ENCODE measurements at places on chromosomes 1 and 21.

DNA sequence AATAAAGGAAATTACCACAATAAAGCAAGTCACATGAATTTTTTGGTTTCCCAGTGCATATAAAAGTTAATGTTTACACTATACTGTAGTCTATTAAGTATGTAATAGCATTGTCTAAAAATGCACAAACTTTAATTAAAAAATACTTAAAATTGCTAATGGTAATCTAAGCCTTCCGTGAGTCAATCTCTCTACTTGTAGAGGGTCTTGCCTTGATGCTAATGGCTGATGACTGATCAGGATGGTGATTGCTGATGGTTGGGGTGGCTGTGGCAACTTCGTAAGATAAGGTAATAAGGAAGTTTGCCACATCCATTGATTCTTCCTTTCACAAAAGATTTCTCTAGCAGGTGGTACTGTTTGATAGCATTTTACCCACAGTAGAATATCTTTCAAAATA, 466.6 kb upstream of the PROX1 start:
- no peak for DNase-seq

DNA sequence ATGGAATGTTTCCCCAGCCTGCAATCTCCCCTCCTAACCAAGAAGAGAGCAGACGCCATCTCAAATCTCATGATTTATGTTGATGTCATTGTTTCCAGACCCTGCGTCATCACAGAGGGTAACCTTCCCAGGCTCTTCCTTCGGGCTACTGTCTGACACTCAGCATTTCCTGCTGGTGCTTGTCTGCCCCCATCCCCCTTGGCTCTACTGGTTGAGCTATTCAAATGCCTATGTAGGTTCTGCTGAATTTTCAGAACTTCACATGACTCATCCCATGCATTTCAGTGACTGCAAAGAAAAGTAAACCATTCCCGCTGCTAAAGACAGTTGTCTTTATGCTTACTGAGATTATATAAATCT, 24.8 kb upstream of the ITPKB start:
- DNase-seq: peak; percentile 78

DNA sequence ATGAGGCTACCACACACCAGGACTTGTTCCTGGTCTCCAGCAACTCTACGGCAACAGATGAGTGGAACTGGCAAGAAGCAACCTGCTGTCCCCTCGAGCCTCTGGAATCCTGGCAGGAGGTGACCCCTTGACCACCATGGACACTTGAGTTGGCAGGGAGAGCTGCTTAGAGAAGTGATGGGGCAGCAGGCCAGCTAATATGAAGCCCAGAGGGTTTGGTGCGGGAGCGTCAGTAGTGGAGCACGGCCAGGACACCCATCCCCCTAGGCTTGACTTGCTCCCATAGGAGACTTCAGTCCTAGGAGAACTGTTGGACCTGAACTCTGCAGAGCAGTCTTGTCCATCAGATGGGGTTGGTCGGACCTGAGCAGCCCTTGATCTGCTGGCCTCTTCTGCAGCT, 56.5 kb downstream of the CTH start:
- no peak for DNase-seq

DNA sequence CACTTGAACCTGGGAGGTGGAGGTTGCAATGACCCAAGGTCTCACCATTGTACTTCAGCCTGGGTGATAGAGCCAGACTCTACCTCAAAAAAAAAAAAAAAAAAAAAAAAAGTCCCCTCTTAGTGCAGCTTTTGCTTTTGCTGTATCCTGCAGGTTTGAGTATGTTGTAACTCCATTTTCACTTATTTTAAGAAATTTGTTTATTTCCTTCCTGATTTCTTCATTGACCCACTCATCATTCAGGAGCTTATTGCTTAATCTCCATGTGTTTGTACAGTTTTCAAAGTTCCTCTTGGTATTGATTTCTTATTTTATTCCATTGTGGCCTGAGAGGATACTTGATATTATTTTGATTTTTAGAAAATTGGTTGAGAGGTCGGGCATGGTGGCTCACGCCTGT, 50.9 kb upstream of the AK4 start:
- DNase-seq: no peak

DNA sequence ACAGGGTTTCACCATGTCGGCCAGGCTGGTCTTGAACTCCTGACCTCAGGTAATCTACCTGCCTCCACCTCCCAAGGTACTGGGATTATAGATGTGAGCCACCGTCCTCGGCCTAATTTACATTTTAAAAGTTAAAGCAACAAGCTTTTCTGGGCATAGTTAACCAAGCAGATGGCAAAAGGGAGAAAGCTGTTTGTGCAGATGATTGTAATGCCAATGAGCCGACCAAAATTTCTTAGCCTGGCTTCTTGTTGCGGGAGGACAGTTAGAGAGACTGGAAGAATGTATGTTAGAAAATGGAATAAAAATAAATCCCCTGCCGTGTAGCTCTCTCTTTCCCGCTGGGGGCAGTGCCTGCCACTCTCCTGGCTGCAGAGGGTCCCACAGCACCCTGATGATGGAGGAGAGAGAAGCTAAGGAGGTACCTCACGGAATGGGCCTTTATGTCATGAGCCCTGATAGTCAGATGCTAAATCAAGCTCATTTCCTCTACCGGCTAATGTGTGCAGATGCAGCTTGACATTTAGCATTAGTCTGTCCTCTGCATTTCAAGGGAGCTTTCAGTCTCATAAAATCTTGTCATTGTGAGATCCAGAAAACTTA, 87.2 kb downstream of the HHAT start:
- peak; percentile 45 for DNase-seq

- DNase-seq: no peak
Observed at GRCh38 chr1:118101999-118102398, 83.0 kb downstream of the SPAG17 start.

DNA sequence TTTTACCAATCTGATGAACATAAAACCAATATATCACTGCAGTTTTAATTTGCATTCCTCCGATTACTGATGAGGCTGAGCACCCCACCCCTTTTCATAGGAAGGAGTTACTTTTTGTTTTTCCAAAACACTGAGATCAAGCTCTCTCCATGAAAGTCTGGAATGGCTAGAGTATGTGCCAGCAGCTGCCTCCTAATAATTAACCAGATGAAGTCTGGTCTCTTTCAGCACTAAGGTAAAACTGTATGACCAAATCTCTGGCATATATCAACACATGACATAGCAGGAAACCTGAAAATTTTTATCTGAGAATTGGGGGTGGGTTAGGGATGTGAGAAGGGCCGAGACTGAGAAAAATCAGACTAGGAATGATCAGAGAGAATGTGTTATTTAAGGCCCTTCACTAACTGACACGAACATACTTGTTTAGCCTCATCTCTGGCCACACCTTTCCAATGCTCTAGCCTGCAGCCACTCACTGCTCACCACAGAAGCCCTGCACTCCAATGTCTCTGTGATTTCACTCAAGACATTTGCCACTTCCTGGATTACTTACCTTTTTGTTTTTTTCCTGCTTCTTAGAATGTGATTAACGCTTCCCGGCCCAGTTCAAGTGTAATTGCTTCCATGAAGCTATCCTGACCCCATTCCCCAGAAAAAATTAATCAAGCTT, 34.7 kb downstream of the WASF2 start:
- DNase-seq: no peak

DNA sequence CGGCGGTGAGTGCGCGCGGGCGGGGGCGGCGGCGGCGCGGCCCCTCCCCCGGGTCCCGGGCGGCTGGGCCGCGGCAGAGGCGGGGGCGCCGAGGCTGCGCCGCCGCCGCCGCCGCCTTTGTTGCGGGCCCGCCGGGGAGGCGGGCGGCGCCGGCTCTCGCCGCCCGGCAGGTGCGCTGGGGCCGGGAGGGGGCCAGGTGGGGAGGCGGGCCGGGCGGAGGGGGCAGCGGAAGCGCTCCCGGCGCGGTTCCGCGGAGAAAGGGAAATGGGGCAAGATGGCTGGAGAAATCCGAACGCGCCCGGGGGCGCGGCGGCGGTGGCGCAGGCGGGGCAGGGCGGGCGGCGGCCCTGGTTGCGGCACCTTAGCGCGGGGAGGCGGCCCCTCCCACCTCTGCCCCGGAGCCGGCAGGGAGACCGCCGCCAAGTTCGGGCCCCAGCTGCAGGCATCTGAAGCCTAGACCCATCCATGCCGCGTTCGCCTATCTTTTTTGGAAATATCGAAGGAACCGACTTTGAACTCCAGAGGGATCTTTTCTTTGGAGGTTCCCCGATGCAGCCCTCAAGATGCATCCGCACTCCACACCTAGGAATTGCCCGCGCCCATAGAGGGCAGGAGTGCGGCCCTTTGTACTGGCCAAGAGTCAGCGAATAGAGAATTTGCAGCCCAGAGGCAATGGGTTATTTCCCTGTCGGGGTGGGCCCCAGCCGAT, 479 bp downstream of the POGK start:
- DNase-seq: peak; percentile 66

- no peak for DNase-seq
Observed at GRCh38 chr1:210257698-210258529, 25.3 kb downstream of the SERTAD4 start.

DNA sequence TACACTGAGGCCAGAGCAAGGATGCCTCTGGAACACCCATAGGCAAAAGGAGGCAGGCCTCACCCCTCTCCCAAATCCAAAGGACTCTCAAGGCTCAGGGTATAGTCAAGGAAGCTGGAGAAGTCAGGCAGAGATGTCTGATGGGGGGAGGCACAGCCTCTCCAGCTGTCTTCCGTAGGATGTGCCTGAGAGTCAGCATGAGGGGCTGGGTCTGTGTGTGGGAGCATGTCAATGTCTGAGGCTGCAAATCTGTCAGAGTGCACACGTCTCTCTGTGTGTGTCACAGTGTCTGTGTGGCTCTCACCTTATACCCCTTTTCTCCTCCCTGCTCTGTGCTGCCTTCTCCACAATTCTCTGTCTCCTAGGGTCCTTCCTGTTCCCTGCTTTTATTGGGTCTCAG, 4.0 kb downstream of the HPCAL4 start:
- no peak for DNase-seq

- DNase-seq: peak; percentile 94
Observed at GRCh38 chr1:20290624-20291597, at the start of gene VWA5B1. VWA5B1 (plus strand) TSS chr1:20290875; CDS start chr1:20310602, 19,727 bp downstream.

- DNase-seq: no peak
Observed at GRCh38 chr1:80896781-80897356, 903.9 kb upstream of the ADGRL2 start.

DNA sequence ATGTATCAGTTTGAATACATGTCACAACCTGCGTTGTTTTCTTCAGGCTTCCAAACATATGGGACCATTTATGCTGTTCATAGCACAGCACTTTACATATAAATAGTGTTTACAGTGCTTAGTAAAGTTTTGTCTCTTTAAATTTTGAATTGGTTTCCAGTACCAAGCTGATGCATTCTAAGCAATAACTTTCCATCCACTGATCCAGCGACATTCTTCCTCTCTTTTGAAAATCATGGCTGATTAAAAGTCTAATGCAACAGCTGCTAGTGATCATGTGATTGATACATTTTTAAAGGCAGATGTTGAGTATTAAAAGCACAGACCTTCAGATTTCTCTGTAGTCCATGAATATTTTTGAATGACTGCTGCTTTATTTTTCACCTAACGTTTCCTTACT, 154.9 kb downstream of the PTPRC start:
- no peak for DNase-seq

- peak; percentile 30 for DNase-seq
Observed at GRCh38 chr1:157878059-157878458, 36.5 kb upstream of the CD5L start.

GRCh38 chr1:107877092-107877491, 87.9 kb downstream of the VAV3 start:
- DNase-seq: no peak

DNA sequence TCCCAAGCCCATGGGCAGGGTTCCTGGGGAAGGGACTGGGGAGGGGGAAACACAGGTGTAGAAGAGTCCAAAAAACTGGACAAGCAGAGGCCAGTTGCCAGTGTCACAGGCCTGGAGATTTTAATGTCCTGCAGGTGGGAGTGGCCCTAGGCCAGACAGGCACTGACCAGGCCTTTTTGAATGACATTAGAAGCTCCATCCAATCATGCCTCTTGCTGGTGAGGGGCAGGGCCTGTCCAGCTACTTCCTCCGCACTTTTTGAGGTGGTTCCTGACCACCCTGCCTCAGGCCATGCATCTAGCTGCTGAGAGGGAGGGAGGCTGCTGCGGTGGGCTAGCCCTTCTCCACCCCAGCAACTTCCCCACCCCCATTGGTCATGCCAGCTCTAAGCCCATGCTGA, 15.9 kb upstream of the KIF21B start:
- DNase-seq: no peak

DNA sequence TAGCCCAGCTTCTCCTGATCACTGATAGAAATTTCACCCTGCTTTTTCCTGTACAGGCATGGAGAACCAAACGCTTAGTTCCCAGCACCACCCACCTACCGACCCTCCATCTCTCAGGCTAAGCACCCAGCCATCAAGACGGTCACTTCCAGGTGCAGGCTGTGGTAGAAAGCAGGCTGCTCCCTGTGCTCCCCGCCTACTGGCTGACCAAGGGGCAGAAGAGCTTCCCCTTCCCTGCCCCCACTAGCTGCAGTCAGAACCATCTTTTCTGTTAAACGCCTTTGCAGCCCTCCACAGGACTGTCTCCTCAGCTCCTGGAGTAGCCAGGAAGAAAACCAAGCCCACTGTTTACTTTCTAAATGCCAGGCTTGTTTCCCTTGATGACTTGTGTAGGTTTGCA, 23.0 kb downstream of the SPATA46 start:
- no peak for DNase-seq

DNA sequence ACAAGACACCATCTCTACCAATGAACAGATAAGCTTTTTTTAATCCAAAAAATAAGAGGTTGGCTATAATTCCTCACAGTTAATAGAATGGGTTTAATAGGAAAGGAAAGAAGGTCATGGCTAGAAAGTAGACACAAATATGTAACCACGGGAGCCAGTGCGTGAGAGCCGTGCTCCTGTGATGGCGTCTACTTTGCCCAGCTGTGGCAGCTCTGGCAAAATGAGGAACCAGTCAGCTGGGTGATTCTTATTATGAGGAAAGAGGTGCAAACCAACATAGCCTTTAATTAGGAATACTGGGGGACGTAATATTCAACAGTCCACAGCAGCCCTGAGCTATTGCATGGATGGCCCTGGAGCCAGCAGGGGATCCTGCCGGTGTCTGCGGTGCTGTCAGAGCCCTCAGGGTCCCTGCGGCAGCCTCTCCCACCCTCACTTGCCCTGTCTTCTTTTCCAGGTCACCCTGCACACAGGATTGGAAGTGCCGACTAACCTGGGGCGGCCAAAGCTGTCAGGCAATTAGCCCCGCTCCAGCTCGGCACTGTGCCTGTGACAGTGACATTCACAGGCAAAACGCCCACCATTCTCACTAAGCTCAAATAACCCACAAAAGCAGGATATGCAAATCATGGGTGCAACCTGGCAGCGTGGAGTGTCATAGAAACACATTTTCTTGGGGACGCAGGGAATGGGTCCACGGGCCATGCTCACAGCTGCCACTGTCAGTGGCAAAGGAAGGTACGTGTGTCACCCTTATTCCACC, 25.9 kb upstream of the GNPAT start:
- no peak for DNase-seq

Data from H9 (cell line).